Stimulated activated CD8-positive, alpha-beta memory T cell treated with anti-CD3 and anti-CD28 coated beads, Interleukin-4, amount 100 ng/mL, for 24 hours (primary cell): ENCODE measurements at places on chromosomes 5 and 9.

DNA sequence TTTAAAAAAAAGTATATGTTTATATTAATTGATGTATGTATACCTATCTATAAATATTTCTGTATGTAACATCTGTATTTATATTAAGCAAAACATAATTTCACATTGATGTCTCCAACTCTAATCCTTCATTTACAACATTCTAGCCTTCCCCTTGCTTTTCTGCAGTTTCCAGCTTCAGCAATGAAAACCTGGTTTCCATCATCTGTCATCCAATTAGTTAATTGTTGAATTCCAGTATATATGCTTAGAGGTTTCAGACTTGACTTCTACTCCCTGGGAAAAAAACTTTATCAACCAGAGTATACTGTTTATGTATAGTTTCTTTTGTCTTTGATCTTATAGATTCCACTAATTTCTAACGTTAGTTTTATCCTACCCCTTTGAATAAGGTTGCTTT, 38.4 kb downstream of the NMUR2 start:
- DNase-seq = no peak

DNA sequence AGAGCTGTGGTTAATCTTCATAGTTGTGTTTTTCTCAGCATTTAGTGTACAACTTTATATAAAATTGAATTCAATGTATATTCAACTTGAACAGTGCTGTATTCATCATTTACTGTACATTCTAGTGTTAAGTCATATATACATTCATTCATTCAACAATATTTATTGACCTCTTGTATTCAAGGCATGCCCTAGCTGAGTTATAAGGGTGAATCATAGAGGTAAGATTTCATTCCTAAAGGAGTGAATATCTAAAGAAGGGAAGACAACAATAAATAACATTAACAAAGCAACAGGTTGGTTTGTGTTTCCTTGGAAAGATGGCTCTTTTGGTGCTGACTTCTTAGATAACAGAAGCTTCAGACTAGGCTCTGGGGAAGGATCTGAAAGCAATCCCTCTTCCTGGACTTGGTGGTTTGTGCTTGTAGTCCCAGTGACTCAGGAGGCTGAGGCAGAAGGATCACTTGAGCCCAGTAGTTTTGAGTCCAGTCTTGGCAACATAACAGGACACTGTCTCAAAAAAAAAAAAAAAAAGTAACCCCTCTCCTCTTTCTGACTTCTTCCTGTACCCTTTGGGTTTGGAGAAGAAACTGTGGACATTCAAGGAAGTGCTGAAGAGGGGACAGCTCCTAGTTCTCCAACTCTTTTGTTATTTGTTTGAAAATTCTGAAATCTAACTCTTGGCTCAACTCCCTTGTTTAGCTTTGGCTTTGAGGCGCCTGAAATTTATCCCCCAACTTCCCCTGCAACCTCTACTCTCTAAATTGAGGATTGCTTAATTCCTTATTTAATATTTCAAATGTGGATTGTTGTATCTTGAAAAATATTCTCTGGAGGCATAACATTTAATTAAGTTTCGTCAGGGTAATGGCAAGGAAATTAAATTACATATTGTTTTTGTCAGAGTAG, 80.2 kb downstream of the OSTF1 start:
- no peak for DNase-seq

- no peak for DNase-seq
Measured at GRCh38 chr9:97786341-97786740, 66.7 kb upstream of the FOXE1 start.

- DNase-seq = no peak
Measured at GRCh38 chr5:127875235-127876021, 172.2 kb downstream of the CCDC192 start.

GRCh38 chr5:113213551-113214425, 221.0 kb downstream of the TSSK1B start:
- DNase-seq = no peak

GRCh38 chr9:137685035-137685740, 66.4 kb downstream of the EHMT1 start:
- no peak for DNase-seq

- no peak for DNase-seq
Measured at GRCh38 chr5:55897206-55897894, 46.2 kb downstream of the IL31RA start.

GRCh38 chr9:91034976-91035824, 233.6 kb downstream of the SYK start:
- DNase-seq = no peak
